ENCODE measurements at places on chromosomes 2 and 18.
A peak's percentile ranks its signal among the peaks of the same experiment; 100 is the strongest.

GRCh38 chr2:201406077-201406662 is 45.1 kb downstream of the TRAK2 start:
- peak; percentile 94 for DNase-seq

GRCh38 chr2:240959214-240959940 is 39.0 kb upstream of the SNED1 start:
- no peak for DNase-seq

DNA sequence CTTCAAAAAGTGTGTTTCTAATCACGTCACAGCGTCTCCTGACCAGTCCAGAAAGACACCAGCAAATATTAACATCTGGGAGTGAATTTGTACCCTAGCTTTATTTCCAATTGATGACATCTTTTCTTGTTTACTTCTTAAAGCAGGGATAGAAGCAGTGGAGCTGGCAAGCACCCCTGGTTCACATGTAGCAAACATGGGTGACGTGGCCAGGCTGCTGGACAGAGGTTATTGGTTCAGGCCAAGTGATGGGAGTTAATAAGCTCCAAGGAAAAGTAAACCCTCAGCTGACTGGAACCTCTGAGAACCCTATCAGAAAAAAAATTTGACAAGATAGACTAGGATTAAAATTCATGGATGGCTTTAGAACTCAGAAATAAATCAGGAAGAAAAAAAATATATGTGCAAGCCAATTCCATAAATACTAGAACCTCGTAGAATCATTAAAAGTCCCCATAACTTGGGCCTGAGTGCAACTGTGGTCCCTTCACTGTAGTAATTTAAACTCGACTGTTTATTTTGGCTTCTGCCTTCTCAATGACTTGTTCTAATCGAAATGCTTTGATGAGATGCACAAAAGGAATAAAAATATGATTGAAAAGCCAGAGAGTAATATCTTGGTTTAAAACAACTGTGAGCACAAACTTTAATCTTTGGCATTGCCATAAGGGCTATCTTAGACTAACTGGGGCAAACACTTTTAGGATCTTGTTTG is 121.5 kb upstream of the CTAGE1 start:
- DNase-seq, result peak; percentile 85

DNA sequence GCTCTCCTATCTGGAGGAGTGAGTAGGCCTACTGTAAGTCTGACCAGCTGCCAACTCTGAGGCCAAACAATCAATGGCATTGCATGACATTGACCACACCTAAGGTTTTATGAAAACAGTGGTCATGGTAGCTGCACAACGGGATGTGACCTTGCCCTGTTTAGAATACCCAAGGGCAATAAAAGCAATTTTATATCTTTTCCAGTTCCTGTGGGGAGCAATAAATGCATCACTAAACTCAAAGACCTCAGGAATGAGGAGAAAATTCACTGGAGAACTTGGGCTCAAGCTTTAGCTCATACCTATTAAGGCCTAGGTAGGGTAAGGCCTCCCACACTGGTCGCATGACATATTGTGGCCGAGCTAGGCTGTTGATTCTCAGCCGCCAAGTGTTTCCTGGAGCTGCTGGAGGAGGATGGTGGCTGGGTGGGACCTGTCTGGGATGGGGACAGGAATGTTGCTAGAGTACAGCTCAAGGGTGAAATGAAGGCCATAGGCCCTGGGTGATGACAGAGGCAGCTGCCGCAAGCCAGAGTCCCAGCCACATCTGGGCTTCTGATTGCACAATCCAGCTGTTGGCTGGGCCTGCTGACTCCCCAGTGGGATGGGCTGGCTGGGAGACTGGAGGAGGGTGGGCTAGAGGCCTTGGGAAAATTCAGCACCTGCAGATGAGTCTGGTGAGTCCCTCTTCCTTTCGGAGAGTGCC is 313.7 kb downstream of the CYP26B1 start:
- peak; percentile 76 for DNase-seq

DNA sequence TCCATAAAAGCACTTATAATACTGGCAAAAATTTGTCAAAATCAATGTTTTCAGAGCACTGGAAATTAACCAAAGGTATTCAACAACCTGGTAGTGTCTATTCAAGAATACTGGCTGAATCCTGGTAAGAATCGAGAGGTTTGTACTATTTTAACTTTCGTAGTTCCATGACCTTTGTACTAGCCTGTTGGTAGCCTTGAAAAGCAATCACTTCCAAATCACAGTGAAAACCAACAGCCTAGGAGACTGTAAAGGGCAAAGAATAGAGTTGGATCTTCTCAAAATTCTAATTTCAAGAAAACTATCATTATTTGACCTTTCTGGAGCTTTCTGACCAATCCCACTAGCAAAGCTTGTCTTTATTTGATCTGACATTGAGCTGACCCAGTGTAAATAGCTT is 64.8 kb upstream of the CCDC178 start:
- no peak for DNase-seq

GRCh38 chr18:27921392-27921791 is 255.5 kb downstream of the CDH2 start:
- DNase-seq, result no peak

GRCh38 chr2:143480601-143481236 is 351.5 kb downstream of the ARHGAP15 start:
- no peak for DNase-seq

DNA sequence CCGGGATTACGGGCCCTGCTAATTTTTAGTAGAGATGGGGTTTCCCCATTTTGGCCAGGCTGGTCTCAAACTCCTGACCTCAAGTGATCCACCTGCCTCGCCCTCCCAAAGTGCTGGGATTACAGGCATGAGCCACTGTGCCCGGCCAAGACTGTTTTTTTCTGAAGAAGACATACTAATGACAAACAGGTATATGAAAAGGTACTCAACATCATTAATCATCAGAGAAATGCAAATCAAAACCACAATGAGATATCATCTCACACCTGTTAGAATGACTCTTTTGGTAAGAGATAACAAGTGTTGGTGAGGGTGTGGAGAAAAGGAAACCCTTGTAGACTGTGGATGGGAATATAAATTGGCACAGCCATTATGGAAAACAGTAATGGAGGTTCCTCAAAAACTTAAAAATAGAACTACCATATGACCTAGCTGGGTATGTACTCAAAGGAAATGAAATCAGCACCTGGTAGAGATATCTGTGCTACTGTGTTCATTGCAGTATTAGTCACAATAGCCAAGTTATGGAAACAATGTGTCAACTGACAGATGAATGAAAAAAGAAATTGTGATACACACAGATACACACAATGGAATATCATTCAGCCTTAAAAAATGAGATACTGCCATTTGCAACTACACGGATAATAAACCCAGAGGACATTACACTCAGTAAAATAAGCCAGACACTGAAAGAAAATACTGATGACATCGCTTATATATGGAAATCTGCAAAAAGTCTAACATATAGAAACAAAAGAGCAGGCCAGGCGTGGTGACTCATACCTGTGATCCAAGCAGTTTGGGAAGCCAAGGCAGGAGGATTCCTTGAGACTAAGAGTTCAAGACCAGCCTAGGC is 20.8 kb downstream of the SOS1 start:
- DNase-seq, result peak; percentile 22

DNA sequence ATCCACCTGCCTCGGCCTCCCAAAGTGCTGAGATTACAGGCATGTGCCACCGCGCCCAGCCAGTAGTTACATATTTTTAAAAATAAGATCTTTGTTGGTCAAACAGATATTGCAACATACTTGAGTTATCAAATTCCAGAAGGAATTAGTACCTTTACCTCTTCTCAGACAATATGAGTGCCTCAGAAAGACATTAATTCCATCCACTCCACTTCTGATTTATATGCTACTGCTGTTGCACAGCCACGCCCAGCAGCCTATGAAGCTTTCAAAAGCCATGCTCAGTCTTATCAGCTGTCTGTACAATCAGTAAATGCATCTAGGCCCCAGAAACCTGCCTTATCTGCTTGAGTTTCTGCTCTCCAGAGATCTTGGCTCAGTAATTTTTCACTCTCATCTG is 47.8 kb downstream of the MEX3C start:
- DNase-seq, result no peak

- DNase-seq, result peak; percentile 77
Observed at GRCh38 chr18:6920099-6920955, 190.8 kb downstream of the ARHGAP28 start.

DNA sequence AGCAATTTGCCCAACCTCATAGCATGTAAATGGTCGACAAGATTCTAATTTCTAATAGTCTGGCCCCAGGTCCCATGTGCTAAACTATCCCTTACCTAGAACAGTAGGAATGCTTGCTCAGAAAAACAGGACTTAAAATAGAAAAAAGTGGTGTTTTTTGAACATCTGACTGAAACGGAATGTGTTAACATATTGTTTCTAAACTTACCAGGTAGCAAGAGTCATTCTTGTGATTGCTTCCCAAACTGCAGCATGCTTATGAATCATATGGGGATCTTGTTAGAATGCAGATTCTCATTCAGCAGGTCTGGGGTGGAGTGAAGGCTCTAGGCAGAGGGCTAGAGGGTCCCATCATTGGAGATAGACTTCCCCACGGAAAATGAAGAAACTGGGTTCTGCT is 5.8 kb upstream of the SLC20A1 start:
- no peak for DNase-seq

DNA sequence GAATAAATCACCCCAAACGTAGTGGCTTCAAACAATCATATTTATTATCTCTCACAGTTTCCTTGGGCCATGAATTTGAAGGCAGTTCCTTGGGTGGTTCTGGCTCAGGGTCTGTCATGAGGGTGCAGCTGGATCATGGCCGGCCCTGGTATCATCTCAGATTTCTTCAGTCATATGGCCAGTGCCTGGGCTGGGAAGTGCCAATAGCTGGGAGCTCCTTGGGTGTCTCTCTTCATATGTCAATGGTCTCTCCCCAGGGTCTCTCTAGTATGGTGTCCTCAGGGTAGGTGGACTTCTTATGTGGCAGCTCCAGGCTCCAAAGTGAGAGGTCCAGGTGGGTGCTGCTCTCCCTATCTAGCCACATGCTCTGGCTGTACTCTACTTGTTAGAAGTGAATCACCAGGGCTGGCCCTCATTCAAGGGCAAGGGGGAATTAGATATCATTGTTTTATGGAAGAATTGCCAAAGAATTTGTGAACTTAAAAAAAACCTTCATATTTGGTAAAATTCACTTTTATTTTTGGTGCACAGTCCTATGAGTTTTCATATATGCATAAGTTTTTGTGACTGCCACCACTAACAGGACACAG is 15.4 kb downstream of the FHOD3 start:
- DNase-seq, result peak; percentile 56

- no peak for DNase-seq
Observed at GRCh38 chr18:23189099-23189498, 53.8 kb downstream of the CABLES1 start.

DNA sequence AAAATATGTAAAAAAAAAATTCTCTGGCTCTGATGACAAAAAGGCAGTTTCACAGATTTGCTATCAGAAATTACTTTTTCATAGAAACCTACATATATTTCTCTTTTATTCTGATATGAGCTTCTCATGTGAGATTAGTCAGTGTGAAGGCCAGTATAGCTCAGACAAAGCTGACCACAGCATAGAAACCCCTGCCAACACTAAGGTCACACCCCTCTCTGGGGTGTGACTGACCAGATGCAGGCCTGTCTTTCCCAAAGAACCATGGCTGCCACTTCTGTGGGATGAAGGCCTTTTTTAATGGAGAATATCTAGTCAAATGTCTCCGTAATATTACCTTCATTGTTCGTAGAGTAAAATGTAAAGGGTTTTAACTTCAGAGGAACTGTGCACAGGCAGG is 330.3 kb upstream of the KCNJ3 start:
- peak; percentile 31 for DNase-seq

GRCh38 chr2:1673160-1673944 is 71.0 kb downstream of the PXDN start:
- no peak for DNase-seq

- no peak for DNase-seq
Observed at GRCh38 chr2:119249311-119249710, 25.7 kb downstream of the STEAP3 start.

- DNase-seq, result peak; percentile 74
Observed at GRCh38 chr2:42961385-42961811, 169.0 kb upstream of the HAAO start.

DNA sequence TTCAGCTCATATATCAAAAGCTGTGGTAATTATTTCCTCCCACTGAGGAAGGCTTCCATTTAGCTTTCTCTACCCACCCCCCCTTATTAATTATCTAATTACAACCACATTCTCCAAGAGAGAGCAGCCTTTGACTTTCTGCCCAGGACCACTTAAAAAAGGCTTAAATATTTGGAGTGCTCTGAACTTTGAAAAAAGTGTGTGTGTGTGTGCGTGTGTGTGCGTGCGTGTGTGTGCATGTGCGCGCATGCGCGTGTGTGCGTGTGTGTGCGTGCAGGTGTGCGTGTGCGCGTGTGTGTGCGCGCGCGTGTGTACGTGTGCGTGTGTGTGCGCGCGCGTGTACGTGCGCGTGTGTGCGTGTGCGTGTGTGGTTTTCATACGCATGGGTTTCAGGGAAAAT is 57.8 kb downstream of the TWIST2 start:
- no peak for DNase-seq

GRCh38 chr2:231167745-231168459 is 30.5 kb upstream of the ARMC9 start:
- no peak for DNase-seq

- peak; percentile 86 for DNase-seq
Observed at GRCh38 chr2:112006076-112006410, 49.0 kb upstream of the TMEM87B start.

DNA sequence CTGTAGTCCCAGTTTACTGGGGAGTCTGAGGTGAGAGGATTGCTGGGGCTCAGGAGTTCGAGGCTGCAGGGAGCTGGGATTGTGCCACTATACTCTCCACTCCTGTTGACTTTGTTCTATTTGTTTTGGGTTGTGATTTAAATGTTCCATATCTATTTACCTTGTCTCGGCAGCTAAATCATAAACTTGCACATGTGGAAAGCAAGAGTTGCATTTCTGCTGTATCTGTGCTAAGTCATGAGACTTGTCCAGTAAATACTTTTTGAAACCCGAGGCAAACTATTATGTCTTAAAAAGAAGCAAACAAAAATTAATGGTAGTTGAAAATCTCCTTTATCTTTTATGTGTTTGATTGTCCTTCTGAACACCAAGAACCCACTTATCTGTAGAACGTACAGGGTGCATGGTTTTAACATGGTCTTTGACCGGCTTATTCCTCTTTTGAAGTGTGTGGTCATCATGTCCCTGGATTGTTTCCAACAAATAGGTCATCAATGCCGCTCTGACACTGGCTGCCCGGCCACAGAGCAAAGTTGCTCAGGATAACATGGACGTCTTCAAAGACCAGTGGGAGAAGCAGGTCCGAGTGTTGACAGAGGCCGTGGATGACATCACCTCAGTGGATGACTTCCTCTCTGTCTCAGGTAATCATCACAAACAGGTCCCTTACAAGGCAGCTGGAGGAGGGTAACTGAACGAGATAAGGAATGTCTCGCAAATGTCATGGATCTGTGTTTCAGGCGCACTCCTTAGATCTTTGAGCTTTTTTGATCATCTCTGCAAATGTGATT is 241.1 kb upstream of the LRRTM1 start:
- DNase-seq, result no peak

GRCh38 chr2:153808679-153809078 is 63.0 kb upstream of the GALNT13 start:
- DNase-seq, result no peak

- no peak for DNase-seq
Observed at GRCh38 chr18:61570070-61570469, 236.8 kb downstream of the CDH20 start.
